NCI-H1694 (cell line): ENCODE measurements at places on chromosomes 3 and 15.

GRCh38 chr15:89057506-89058133 is 30.6 kb upstream of the ABHD2 start:
- peak; percentile 39 for DNase-seq

DNA sequence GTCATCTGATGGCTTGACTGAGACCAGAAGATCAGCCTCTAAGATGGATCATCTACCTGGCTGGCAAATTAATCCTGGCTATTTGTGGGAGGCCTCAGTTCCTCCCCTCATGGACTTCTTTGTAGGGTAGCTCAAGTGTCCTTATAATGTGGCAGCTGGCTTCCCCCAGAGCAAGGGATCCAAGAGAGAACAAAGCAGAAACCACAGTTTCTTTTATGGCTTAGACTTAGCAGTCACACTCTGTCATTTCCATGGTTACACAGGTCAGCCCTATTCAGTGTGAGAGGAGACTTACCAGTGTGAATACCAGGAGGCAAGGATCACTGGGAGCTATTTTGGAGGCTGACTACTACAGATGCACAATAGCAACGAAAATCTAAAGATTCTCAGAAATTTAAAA is 15.3 kb upstream of the ARL14 start:
- no peak for DNase-seq

DNA sequence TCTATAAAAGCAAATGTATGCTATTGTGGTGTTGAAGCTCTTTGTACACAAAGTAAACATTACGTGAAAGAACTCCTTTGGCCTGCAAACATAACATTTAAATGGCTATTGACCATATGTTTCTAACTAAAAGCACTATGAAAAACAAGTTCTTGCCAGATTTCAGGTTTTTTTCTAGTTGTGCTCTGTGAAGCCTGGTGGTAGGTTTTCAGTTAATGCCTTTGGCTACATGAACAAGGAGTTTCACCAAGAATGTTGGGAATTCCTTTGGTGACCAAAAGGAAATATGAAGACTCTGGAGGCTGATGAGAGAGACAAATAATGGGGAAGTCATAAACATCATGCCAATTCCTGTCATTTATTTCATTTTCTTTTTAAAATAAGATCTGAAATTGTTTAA is 66.0 kb downstream of the RBMS3 start:
- no peak for DNase-seq

GRCh38 chr3:166582236-166582635 is 745.0 kb upstream of the BCHE start:
- no peak for DNase-seq

DNA sequence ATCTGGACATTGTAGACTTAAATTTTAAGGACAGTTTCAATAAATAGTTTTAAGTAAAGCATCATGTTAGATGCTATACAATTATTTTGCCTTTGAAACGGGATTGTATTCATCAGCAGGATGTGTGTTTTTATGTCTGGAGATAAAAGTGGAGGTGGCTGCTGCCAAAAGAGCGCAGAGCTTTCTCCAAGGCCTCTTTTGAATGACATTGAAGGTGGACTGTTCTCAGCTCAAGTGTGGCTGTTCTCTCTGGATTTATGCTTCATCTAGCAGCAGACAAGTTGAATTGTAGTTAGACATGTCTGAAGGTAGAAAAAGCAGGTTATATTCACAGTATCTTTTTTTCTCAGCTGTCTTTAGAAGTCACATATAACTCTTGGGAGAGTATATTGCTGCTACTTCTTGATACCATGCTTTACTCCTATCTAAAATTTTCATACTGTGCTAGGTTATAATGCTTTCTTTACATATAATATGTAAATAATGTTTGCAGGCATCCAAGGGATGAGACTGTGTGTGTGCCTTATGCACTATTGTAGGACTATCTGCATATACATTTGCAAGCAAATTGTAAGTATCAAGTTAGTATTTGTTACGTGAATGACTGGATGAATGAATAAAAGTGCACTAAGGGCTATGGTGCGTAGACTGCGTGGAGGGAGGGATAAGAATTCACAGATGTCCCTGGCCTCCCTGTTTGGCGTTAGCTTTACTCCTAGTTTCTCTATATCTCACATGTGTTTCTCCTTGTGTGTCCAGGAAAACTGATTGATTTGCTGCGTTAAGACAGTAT is 340.1 kb downstream of the NAALADL2 start:
- no peak for DNase-seq

GRCh38 chr3:127637546-127637945 is 8.6 kb downstream of the PODXL2 start:
- DNase-seq, result no peak

- DNase-seq, result no peak
Observed at GRCh38 chr3:294096-294495, 97.5 kb downstream of the CHL1 start.

DNA sequence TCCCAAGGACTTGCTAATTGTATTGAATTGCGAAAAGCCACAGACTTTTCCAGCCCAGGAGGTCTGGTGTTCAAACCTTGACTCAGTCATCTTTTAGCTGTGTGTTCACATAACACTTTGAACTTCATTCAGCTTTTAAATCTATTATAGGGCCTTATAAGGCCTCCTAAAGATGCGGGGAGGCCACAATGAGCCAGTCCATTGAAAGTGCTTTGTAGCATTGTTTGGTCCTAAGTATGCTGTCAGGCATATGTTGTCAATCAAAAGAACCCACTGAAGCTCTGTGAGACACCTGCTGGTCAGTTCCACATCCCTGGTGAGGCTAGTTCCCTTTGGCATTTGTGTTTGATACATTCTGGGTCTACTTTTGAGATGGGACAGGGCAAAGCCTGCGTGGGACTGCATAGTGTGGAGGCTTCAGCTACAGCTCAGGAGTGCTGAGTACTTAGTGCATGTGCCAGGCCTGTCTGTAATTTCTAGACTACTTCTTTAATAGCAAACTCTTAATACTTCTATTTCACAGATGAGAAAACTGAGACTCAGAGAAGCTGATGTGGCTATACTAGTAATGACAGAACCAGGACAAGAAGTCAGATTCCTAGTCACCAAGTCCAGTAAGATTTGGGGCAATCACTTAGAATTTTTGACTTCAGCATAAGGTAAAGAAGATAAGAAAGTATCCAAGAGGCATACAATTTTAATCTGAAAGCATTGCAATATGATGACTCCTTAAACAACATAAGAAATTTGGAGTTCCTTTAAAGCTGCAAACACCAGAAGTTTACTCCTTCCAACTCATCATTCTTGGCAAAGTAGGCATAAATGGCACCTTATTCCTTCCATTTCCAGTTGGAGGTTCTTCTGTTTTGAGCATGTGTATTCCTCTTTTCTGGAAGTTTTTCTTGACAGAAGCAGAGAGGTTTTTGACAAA is 213.0 kb downstream of the PDCD6IP start:
- DNase-seq, result no peak
